SHP77 (cell line): ENCODE measurements at places on chromosomes 3 and 15.

DNA sequence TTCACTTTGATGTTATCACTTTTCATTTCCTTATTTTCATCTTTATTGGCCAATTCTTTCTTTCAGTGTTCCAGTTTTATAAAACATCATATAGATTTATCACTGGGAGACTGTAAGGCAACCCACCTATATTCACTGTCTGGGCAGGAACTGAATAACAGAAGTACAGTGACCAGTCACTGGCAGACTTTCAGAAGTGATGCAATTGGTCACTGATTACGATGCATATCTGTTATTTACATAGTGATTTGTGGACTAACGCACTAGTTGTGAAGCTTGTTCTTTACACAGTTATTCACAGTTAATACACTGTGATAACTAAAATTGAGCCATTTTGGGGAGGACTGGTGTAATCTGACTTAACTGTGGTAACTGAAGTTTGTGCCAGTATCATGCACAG, 190.2 kb upstream of the DPH6 start:
- no peak for DNase-seq

- DNase-seq, result no peak
Observed at GRCh38 chr3:136135039-136135802, 60.9 kb downstream of the MSL2 start.

GRCh38 chr15:97140216-97140615, 809.7 kb downstream of the NR2F2 start:
- DNase-seq, result no peak

DNA sequence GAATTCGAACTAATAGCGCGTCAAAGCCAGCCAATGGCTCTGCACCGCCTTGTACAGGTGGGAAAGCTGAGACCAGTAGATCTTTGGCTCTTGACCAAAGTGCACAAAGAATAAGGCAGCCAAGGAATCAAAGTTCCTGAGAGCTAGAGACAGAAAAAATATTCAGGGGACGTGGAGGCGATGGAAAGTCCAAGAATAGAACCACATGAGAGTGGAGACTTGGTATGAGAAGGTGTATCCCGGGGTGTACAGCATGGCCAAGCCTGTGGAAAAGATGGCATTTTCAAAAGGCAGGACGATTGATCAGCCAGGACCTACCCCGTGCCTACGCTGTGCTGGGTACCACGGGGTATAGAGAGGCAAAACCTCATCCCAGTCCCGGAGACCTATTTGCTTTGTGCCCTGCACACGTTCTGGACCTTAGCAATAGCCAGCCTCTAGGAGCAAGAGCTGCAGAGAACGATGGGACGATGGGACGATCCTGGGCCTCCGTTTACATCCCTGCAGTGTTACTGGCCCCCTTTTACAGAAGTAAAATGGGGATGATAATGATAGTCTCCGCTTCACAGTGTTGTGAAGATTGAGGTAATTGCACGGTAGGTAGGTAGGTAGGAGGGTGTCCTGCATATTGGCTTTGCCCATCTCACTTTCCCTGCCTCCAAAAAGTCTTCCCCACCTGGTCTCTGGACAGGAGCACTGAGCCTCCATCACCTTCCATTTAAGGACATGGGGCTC, 583 bp upstream of the RBSN start:
- no peak for DNase-seq

GRCh38 chr3:16609927-16610580, 4.8 kb upstream of the DAZL start:
- no peak for DNase-seq

- no peak for DNase-seq
Observed at GRCh38 chr15:76803049-76803571, 102.0 kb downstream of the SCAPER start.

DNA sequence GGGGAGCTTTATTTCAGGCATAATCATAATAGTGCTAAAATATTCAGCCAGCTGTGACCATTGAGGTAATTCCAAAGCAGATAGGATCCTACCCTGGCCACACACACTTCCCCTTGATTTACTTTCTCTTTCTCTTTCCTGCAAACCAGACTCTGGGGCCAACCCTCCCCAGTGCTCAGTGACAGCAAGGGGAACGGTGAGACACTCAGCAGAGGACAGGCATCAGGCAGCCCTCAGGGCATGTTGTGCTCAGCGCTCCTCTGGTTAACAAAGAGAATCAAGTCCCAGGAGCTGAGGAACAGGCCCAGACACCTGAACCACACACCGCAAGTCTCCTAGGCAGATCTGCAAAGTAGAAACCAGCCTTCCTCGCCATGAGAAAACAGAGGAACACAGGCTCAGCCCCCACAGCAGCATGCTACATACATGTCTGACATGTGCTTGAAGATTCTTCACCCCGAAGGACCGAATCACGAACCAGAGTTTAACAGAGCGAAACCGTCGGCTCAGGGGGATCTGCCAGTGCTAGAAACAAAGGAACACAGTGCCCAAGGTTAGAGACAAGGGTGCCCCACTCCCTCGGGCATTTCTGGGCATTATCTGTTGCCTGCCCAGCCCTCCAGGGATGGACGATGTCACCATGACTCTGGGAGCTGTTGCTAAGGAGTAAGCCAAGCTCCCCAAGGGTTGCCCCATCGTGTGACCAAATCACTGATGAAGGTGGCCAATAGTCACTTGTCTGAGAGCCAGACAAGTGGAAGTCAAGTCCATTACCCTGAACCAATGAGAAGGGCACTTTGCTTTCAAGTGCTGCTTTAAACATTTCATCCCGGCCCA, 17.5 kb downstream of the HDC start:
- no peak for DNase-seq

- no peak for DNase-seq
Observed at GRCh38 chr3:197782230-197782629, 8.8 kb upstream of the LRCH3 start.
